Body of pancreas (tissue), 4 donors: ENCODE measurements at places on chromosomes 7 and 10. TPM values are rescaled to one million over a fixed set of nuclear protein-coding genes. Genes with fewer than 3 reads are reported as not detected.

DNA sequence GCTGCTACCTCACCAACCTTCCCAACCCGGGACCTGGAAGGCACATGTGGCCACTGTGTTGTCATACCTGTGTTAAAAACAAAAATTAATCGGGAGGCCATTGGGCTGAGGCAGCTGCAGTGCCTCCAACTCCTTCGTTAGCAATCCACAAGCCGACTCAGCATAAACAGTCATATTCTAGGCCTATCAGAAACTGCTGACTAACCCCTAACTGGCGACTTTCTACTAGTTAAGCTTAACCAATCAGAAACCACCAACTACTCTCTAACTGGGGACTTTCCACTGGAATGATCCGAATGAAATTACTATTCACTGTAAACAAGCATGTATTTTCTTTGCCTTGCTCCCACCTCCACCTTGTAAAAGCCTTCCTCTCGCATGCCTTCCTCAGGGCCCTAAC lies 14.1 kb upstream of the TMEM72 start:
- peaks cover 7% of the 10 kb centered on the region for H3K4me1 ChIP-seq
- no peak overlapping the region for H3K27ac ChIP-seq
- no peaks in the 10 kb centered on the region for H3K27me3 ChIP-seq
- no peak overlapping the region for H3K4me3 ChIP-seq

DNA sequence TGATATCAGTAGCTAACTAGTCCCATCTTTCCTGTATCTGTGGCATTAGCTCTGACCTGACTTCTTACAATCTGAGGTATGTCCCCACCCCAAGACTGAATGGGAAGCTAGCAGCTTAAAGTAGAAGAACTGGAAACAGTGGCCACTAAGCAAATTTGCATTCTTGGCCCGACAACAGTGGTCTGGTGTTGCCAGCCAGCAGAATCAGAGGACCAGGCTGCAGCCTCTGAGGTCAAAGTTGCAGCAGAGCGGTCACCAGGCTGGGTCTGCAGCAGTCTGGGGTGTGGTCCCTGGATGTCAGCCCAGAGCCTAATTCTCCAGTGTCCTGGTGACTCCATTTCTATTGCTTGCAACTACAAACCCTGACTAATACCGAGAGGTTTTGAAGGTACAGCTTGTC lies 26.3 kb downstream of the FAM107B start:
- H3K27ac ChIP-seq: peak overlapping the region; percentile 82
- no peak overlapping the region for H3K4me3 ChIP-seq
- no peaks in the 10 kb centered on the region for H3K36me3 ChIP-seq
- DNase-seq: no peak
- H3K4me1 ChIP-seq: peaks cover 23% of the 10 kb centered on the region

DNA sequence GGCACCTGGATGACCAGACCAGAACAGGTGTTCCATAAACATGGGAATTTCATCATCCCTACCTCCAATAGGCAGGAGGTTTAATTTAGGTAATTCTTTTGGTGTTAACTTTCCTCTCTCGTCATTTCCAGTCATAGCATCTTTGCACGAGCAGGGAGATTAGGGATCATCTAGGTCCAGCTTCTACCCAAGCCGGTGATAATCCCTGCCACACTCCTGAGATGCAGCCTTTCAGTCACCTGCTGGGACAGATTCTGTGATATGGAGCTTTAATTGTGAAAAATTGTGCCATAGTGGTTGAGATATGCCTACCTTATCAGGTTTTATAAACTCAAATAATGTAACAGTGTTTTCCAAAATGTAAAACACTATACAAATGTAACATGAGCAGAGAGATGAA lies 191.8 kb upstream of the AOAH start:
- no peaks in the 10 kb centered on the region for H3K4me1 ChIP-seq
- no peaks in the 10 kb centered on the region for H3K27me3 ChIP-seq
- H3K4me3 ChIP-seq: no peak overlapping the region
- no peak for DNase-seq
- no peaks in the 10 kb centered on the region for H3K36me3 ChIP-seq
- no peak overlapping the region for H3K27ac ChIP-seq

DNA sequence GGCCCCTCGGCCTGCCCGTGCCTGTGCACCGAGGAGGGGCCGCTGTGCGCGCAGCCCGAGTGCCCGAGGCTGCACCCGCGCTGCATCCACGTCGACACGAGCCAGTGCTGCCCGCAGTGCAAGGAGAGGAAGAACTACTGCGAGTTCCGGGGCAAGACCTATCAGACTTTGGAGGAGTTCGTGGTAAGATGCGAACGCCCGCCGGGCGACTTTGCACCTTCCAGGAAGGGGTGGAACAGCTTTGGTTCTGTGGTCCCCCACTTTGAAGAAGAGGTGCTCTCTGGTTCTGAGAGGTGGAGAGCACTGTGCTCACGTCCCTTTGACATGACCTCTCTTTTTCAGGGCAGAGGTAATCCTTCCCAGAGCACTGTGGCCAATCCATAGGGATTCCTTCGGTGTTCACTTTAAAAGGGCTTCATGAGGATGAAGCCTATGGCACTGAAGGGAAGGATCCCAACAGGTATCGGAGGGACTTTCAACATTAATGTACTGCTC lies 2.6 kb downstream of the VWC2 start:
- H3K36me3 ChIP-seq: no peaks in the 10 kb centered on the region
- no peak for DNase-seq
- no peaks in the 10 kb centered on the region for H3K27me3 ChIP-seq
- H3K4me1 ChIP-seq: peaks cover 34% of the 10 kb centered on the region

DNA sequence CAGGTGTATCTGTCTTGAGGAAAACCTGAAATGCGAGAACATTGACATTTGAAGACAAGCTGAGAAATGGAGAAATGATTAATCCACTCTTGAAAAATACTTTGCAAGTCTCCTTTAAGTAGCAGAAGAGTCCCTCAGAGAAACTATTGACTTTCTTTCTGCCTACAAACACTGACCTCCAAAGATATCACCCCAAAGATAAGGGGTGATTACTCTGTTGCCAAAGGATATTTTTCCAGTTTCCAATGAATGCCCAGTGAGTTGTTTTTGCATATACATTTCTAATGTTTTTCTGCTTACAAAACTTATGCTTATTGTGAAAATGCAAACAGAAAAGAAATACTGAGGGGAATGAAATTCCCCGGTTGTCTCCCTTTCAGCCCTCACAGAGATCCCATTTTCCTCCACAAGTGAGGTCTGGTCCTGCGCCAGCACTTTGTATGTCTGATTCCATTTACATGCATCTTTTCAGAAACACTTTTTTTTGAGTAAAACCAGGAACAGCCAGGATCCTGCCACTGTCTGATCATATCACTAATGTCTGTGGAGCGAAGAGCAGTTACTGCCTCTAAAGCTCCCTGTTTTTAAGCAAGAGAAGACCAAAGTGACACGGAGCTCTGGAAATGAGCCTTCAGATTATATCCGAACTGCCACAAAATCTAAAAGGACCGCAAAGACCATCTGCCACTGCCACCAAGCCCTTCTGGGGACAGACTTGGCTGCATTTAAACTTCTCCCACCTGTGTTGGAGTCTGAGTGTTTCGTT lies 82.9 kb upstream of the PDCD4 start:
- no peak overlapping the region for H3K4me3 ChIP-seq
- DNase-seq: no peak
- peaks cover 88% of the 10 kb centered on the region for H3K4me1 ChIP-seq
- peak overlapping the region; percentile 70 for H3K27ac ChIP-seq

GRCh38 chr7:76998285-76998589 lies 33.9 kb downstream of the SPDYE17 start:
- no peaks in the 10 kb centered on the region for H3K36me3 ChIP-seq
- H3K4me1 ChIP-seq: no peaks in the 10 kb centered on the region
- no peaks in the 10 kb centered on the region for H3K27me3 ChIP-seq
- H3K4me3 ChIP-seq: no peak overlapping the region
- no peak for DNase-seq

- H3K4me1 ChIP-seq: no peaks in the 10 kb centered on the region
- H3K4me3 ChIP-seq: no peak overlapping the region
- H3K36me3 ChIP-seq: no peaks in the 10 kb centered on the region
- H3K27me3 ChIP-seq: no peaks in the 10 kb centered on the region
- no peak overlapping the region for H3K27ac ChIP-seq
Measured at GRCh38 chr10:75932921-75933320, 501.5 kb downstream of the LRMDA start.

GRCh38 chr10:112258407-112258806 lies 24.8 kb upstream of the TECTB start:
- no peaks in the 10 kb centered on the region for H3K27me3 ChIP-seq
- no peak overlapping the region for H3K27ac ChIP-seq
- H3K4me1 ChIP-seq: no peaks in the 10 kb centered on the region
- no peaks in the 10 kb centered on the region for H3K36me3 ChIP-seq

DNA sequence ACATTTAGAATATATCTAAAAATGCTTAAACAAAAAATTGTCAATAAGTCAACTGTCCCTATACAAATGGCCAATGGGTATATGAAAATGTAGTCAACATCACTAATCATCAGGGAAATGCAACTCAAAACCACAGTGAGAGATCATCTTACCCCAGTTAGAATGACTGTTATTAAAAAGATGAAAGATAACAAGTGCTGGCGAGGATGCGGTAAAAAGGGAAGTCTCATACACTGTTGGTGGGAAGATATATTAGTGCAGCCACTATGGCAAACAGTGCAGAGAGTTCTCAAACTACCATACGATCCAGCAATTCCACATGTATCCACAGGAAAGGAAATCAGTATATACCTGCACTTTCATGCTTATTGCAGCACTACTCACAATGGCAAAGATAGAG lies 48.6 kb upstream of the APBB1IP start:
- H3K27ac ChIP-seq: no peak overlapping the region
- no peaks in the 10 kb centered on the region for H3K4me1 ChIP-seq
- DNase-seq: no peak
- H3K36me3 ChIP-seq: no peaks in the 10 kb centered on the region

- H3K36me3 ChIP-seq: no peaks in the 10 kb centered on the region
- DNase-seq: no peak
- H3K4me1 ChIP-seq: no peaks in the 10 kb centered on the region
Measured at GRCh38 chr7:43151076-43151475, 38.6 kb downstream of the HECW1 start.

GRCh38 chr7:96612034-96612433 lies 97.6 kb downstream of the SEM1 start:
- DNase-seq: no peak
- no peaks in the 10 kb centered on the region for H3K4me1 ChIP-seq
- no peaks in the 10 kb centered on the region for H3K27me3 ChIP-seq
- H3K27ac ChIP-seq: no peak overlapping the region

DNA sequence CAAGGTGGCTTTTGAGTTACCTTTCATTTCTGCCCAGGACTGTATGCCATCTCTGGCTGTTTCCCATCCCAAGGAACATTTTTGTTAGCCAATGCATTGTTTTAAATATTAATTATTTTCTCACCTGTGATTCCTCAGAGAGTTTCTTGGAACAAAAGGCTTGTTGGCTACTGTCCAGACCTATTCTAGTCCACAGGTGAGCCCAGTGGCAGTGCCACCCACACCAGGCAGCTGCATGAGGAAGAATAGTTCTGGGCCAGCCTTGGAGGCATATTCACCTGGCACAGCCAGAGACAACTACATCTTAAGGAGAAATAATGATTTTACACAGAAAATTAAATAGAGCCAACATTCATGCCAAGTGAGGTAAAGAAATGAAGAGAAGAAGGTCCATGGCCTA lies 123.9 kb downstream of the C1GALT1 start:
- H3K4me1 ChIP-seq: no peaks in the 10 kb centered on the region
- H3K27ac ChIP-seq: no peak overlapping the region
- no peaks in the 10 kb centered on the region for H3K36me3 ChIP-seq
- no peak overlapping the region for H3K4me3 ChIP-seq

DNA sequence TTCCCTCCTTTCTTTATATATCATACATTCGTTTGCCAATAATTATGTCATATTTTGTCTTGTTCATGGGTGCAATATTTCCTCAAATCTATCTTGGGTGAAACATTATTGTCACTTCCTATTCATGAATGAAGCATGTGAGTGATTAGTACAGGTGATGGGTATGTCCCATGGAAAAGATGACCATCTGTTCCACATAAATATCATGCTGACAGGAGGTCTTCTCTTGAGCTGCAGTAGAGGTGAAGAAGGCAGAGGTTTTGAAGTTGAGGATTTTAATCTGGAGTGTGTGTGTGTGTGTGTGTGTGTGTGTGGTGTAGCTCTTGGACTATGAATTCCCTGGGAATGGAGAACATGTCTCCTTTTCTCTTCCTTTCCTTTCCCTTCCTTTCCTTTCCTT lies 350.5 kb upstream of the CHRM2 start:
- no peaks in the 10 kb centered on the region for H3K36me3 ChIP-seq
- H3K27me3 ChIP-seq: no peaks in the 10 kb centered on the region
- H3K27ac ChIP-seq: no peak overlapping the region
- no peak overlapping the region for H3K4me3 ChIP-seq
- H3K4me1 ChIP-seq: no peaks in the 10 kb centered on the region
- no peak for DNase-seq

GRCh38 chr7:40659231-40659630 lies 524.4 kb downstream of the SUGCT start:
- DNase-seq: no peak
- no peak overlapping the region for H3K27ac ChIP-seq
- H3K36me3 ChIP-seq: no peaks in the 10 kb centered on the region
- no peak overlapping the region for H3K4me3 ChIP-seq
- no peaks in the 10 kb centered on the region for H3K4me1 ChIP-seq
- H3K27me3 ChIP-seq: no peaks in the 10 kb centered on the region

- H3K27ac ChIP-seq: no peak overlapping the region
- no peaks in the 10 kb centered on the region for H3K4me1 ChIP-seq
- no peak for DNase-seq
- H3K36me3 ChIP-seq: no peaks in the 10 kb centered on the region
- no peak overlapping the region for H3K4me3 ChIP-seq
- no peaks in the 10 kb centered on the region for H3K27me3 ChIP-seq
Measured at GRCh38 chr7:134667899-134668298, 21.2 kb downstream of the BPGM start.

GRCh38 chr10:129846991-129847391 lies 117.1 kb downstream of the EBF3 start:
- no peaks in the 10 kb centered on the region for H3K36me3 ChIP-seq
- H3K4me3 ChIP-seq: no peak overlapping the region
- H3K4me1 ChIP-seq: no peaks in the 10 kb centered on the region
- H3K27ac ChIP-seq: no peak overlapping the region
- no peaks in the 10 kb centered on the region for H3K27me3 ChIP-seq

GRCh38 chr10:34886906-34887642 lies 72.0 kb upstream of the PARD3 start:
- DNase-seq: no peak
- no peaks in the 10 kb centered on the region for H3K36me3 ChIP-seq
- no peaks in the 10 kb centered on the region for H3K27me3 ChIP-seq
- H3K27ac ChIP-seq: no peak overlapping the region

DNA sequence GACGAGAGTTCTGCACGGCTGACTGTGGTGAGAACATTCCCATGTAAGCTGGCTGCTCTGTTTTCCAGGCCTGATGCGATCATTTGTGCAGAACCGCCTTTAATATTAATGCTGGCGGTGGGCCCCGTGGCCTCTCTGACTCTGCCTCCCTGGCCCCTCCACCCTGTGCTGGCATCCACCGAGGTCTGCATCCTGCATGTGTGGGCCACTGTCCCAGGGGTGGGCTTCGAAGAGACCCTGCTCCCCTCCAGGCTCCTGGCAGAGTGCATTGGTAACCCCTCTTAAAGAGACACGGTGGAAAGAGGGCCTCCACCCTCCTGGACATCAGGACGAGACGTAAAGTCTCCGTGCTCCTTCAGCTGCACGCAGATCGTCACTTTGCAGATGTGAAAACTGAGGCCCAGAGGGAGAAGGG lies 67.3 kb upstream of the FAM20C start:
- no peaks in the 10 kb centered on the region for H3K36me3 ChIP-seq
- peaks cover 2% of the 10 kb centered on the region for H3K4me1 ChIP-seq
- H3K4me3 ChIP-seq: no peak overlapping the region
- H3K27me3 ChIP-seq: no peaks in the 10 kb centered on the region

The AKR1B15 gene
- not detected for total RNA-seq

The SAMD9L gene
- 6.6 TPM for total RNA-seq

The GRID2IP gene
- 1.6 TPM for total RNA-seq

The HOXA11 gene
- not detected for total RNA-seq

The CLCN1 gene
- total RNA-seq: not detected

The DOCK1 gene
- 34.3 TPM for total RNA-seq

The IGF2BP3 gene
- total RNA-seq: 1.3 TPM

The GATA3 gene
- 0.26 TPM for total RNA-seq

The TCF7L2 gene
- 25.7 TPM for total RNA-seq

The BMPER gene
- 0.33 TPM for total RNA-seq
